ENCODE measurements at places on chromosomes 16 and 17. TPM values are rescaled to one million over a fixed set of nuclear protein-coding genes. Genes with fewer than 3 reads are reported as not detected.

The RNF43 gene
- 0.95 TPM for total RNA-seq

The KRT39 gene
- not detected for total RNA-seq

The RDM1 gene
- 2.6 TPM for total RNA-seq

The TMEM204 gene
- 20.8 TPM for total RNA-seq

The RGS9 gene
- 3.1 TPM for total RNA-seq

The SPATA33 gene
- 14.6 TPM for total RNA-seq

The SMPD3 gene
- 0.40 TPM for total RNA-seq

The VEZF1 gene
- 35.4 TPM for total RNA-seq

The PPY gene
- not detected for total RNA-seq

The SPATA22 gene
- total RNA-seq, result not detected

The SPATA2L gene
- total RNA-seq, result 13.2 TPM

The DBF4B gene
- total RNA-seq, result 25.7 TPM

The MYH2 gene
- total RNA-seq, result not detected

The TOX3 gene
- total RNA-seq, result not detected

The TNFRSF17 gene
- not detected for total RNA-seq

The CCL7 gene
- total RNA-seq, result not detected

The MT1G gene
- 24.5 TPM for total RNA-seq

The MYH8 gene
- total RNA-seq, result not detected

The ITGB4 gene
- 1.8 TPM for total RNA-seq

The HSD11B2 gene
- 5.2 TPM for total RNA-seq

The CNOT1 gene
- 270 TPM for total RNA-seq

The DPEP1 gene
- not detected for total RNA-seq

The QPRT gene
- 5.8 TPM for total RNA-seq

The EPX gene
- not detected for total RNA-seq

The PIGQ gene
- 50.3 TPM for total RNA-seq

The PRSS8 gene
- total RNA-seq, result not detected

The CCL4 gene
- 370 TPM for total RNA-seq

The COL1A1 gene
- total RNA-seq, result 2.0 TPM

The HBZ gene
- not detected for total RNA-seq

The GLIS2 gene
- 1.4 TPM for total RNA-seq

The PRR35 gene
- total RNA-seq, result not detected

The ABCA8 gene
- total RNA-seq, result not detected

The MEOX1 gene
- total RNA-seq, result 0.50 TPM

The CLN3 gene
- total RNA-seq, result 26.1 TPM

The PRAC2 gene
- total RNA-seq, result not detected

The C1QL1 gene
- 0.21 TPM for total RNA-seq

The CA10 gene
- not detected for total RNA-seq

The ZACN gene
- 4.1 TPM for total RNA-seq

The PSME3 gene
- total RNA-seq, result 232 TPM

The DNASE1L2 gene
- 1.7 TPM for total RNA-seq

The LDHD gene
- total RNA-seq, result 0.09 TPM

The NEUROD2 gene
- not detected for total RNA-seq

The MT3 gene
- total RNA-seq, result 5.9 TPM

The SLC12A3 gene
- total RNA-seq, result not detected

The EMC6 gene
- total RNA-seq, result 69.4 TPM

The UMOD gene
- not detected for total RNA-seq

The KRT36 gene
- not detected for total RNA-seq

The DPEP3 gene
- total RNA-seq, result not detected

The ABCA10 gene
- 0.24 TPM for total RNA-seq

The C16orf92 gene
- total RNA-seq, result not detected

The ABCC11 gene
- total RNA-seq, result not detected
